ENCODE measurements at places on chromosomes 4 and X.
A peak's percentile ranks its signal among the peaks of the same experiment; 100 is the strongest.

- DNase-seq = no peak
Measured at GRCh38 chr4:173560896-173561295, 30.9 kb upstream of the HAND2 start.

GRCh38 chr4:52015366-52015765, 4.8 kb downstream of the LRRC66 start:
- no peak for DNase-seq

GRCh38 chr4:142741995-142742394, 104.1 kb downstream of the INPP4B start:
- no peak for DNase-seq

DNA sequence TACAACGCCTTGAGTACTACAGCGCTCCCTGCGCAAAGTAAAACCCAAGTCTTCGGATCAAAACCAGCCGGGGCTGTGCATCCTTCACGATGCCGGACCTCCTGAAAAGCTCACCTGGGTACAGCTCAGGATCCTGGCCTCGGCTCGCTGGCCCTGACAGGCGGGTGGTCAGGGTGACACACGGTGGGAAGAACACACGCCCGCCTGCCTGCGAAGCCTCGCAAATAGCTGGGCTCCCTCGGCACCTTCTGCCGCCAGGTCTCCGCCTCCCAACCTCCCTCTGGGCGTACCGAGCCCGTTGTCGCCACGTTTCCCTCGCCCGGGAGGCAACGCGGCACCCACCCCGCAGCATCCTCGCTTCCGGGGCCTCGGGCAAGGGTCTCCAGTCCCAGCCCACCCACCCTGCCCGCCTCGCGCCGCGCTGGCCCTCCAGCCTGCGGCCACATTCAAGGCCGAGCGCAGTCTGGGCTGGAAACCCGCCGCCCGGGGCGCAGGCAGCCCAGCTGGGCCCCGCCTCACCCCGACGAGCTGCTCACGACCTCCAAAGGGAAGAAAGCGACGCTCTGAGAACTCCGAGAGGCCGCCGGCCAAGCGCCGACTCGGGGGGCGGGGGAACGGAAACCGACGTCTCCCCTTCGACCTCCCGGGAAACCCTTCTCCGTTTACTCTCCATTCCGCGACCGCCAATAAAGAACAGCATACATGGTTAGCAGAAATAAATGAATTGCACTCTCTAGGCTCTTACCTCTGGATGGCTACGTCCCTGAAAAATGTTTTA, 511 bp downstream of the PPM1K start:
- peak; percentile 72 for DNase-seq

DNA sequence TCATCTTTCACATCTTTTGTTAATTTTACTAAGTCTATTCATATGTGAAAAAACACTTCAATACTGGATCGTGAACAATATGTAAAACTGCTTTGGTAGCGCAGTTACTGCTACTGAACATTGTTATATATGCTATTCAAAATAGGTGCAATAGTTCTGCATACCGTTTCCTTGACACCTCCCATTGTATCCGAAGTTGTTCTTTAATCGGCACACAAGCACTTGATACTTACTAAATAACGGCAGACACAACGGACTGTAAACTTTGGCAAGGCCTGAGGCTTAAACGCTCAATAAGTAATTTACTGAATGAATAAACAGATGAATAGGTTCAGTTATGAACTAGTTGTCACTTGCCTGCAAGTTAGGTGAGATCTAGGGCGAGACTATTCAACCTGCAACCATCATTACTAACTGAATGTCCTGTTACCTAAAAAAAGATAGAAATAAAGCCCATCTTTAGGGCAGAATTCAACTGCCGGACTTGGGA, 620 bp downstream of the ANAPC10 start:
- no peak for DNase-seq

DNA sequence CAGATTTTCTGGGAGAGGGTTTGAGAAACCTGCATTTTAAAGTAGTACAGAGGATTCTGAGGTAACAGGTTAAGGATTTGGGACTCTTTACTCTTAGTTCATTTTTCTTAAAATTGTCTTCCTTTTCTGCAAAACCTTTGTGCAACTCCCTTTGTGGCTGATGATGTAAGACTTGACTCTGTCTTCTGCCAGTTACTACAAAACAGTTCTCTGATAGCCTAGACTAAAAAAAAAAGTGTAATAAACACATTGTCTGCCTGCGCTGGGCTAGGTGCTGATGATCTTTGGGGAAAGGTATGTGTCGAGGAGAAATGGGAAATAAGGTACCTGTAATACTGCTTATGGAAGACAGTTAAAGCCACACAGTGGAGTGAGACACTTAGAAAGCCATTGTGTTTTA, 28.7 kb downstream of the IL13RA1 start:
- no peak for DNase-seq

- no peak for DNase-seq
Measured at GRCh38 chrX:9019151-9019550, 14.8 kb downstream of the FAM9B start.

- DNase-seq = no peak
Measured at GRCh38 chr4:139985401-139985800, 168.6 kb downstream of the MAML3 start.

DNA sequence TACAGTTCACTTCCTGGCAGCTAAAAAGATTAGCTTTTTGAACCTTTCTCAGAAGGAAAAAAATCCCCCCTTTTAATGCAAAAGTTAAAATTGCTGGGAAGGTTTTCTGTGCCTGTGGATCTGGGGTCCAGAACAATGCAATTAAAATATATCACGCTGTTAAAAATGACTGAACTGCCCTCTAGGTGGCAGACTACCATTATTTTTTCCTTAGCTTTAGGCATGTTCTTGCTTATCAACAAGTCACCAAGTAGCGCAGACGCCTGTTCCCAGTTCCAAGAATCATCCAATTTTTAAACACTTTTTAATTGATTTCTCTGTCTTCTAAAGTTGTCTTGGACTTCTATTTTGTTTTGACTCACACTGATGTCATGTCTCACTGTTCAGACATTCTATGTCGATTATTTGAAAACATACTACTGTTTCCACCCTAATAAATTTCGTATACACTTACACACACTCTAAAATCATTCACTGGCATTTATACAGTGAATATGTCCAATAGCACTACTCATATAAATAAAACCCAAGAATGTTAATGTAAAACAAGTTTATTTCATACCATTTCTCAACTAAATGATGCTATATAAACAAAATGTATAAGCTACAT, 661.6 kb downstream of the RAPGEF2 start:
- peak; percentile 78 for DNase-seq

- DNase-seq = no peak
Measured at GRCh38 chrX:133267621-133268020, 49.5 kb upstream of the TFDP3 start.

GRCh38 chrX:111823128-111823527, 52.9 kb upstream of the TRPC5OS start:
- peak; percentile 34 for DNase-seq

- DNase-seq = no peak
Measured at GRCh38 chrX:152927858-152928760, 30.2 kb downstream of the ZNF185 start.

DNA sequence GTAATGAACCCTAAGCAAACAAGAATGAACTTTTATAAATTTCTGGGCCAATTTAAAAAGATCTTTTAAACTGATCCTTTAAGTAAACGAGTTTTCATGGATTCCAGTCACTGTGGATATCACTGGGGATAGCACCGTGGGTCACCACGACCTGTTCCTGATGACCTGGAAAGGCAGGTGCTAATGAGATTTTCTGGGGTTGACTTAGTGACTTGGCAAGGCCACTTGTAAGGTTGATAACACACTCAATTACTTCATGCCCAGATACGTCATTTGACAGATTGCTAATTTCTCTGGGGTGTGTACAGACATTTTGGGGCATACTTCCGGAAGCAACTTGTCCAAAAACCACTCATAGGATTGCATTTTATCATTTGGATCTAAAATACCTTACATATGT, 24.5 kb downstream of the PDLIM3 start:
- no peak for DNase-seq

GRCh38 chr4:119227690-119228089, 15.2 kb downstream of the USP53 start:
- DNase-seq = no peak

GRCh38 chr4:154189346-154189745, 302.3 kb downstream of the DCHS2 start:
- no peak for DNase-seq

DNA sequence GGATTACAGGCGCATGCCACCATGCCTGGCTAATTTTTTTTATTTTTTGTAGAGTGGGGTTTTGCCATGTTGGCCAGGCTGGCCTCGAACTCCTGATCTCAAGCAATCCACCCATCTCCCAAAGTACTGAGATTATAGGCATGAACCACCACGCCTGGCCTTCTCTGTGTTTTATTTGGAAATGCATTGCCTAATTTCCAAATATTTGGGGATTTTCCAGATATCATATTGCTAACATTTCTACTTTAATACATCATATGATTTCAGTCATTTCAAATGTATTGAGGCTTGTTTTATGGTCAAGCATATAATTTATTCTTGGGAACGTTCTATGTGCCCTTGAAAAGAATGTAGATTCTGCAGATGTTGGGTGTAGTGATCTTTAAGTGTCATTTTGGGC, 38.8 kb downstream of the FGF2 start:
- DNase-seq = no peak

DNA sequence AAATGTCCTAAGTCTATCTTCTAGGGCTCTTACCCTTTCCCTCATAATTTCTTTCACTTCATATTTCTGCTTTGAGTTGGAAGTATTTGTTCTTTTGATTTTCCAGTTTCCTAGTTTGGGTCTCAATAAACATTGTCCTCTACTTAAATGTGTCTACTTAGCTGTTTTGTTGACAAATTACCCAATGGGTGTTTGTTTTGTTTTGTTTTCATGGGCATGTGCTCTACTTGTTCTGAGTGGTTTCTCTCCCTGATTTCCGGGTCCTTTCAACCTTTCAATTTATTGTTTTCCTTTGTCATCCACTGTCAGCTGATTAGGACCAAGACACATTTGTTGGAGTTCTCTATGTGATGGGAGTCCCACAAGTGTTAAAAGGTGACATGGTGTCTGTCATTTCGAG, 1181.4 kb downstream of the RPA4 start:
- no peak for DNase-seq

DNA sequence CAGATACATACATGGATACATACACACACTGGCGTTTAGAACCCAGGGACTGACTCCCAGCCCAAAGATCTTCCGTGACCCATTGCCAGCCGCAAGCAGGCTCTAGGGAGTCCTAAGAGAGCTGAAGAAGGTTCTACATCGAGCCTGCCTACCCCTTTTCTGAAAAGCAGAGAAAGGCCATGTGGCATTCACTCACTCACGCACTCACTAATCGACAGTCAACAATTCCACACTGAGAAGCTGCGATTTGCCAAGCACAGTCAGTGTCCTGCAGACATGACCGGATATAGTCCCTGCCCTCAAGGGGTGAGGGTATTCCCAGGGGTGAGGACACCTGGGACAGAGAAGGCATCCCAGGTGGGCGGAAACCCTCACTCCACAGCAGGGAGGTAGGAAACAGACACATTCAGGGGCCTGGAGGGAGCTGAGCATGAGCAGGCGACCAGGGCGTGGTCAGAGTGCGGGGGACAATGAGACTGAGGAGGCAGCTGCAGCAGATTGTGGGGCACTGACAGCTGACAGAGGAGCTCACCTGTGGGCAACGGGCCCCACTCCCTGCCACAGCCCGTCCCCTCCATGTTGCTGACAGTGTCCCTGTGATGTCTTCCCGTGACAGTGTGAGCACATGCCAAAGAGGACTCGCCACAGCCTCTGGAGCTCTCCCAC, 13.2 kb upstream of the MAN2B2 start:
- no peak for DNase-seq

GRCh38 chrX:12984603-12985319, 9.9 kb downstream of the TMSB4X start:
- DNase-seq = no peak

- no peak for DNase-seq
Measured at GRCh38 chr4:62953752-62954151, 1455.5 kb downstream of the TECRL start.

DNA sequence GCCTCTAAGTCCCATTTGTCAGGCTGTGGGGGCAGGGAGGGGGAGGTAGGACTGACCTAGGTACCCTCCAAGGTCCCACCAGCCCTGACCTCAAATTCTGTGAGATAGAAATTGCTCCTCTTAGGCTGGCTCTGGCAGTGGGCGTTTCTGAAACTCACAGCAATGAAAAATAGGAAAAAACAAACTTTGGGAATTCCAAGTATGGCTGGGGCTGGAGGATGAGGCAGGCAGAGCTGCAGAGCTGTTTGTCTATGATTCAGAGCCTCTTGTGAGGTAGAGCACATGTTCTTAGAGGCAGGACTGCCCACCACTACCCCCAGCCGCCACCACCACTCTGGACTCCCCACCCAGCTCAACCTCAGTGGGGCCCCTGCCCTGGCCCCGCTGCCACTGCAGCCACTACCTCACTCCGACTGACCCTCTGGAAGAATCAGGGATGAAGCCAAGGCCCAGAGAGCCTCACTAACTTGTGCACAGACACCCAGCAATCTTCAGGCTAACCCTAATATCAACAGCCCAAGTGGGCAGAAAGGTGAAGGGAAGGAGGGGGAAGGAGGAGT, 98.2 kb downstream of the PJA1 start:
- no peak for DNase-seq

DNA sequence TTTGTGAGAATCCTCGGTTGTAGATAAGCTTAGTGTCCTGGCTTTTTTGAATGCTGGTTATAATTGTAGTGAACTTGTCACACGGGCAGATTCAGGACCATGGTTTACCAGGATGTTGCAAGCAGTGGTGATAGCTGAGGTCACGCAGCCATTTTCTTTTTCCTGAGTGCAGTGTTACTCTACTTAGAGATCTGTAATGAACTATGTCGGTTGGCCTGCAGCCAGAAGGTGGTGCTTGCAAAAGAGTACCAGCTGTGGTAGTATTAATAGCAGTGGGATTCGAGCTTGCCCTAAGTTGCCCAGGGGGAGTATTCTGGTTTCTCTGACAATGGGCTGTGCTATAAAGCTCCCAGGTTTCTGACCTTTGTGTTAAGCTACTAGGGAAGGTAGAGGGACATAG, 368.9 kb downstream of the SLITRK2 start:
- no peak for DNase-seq

DNA sequence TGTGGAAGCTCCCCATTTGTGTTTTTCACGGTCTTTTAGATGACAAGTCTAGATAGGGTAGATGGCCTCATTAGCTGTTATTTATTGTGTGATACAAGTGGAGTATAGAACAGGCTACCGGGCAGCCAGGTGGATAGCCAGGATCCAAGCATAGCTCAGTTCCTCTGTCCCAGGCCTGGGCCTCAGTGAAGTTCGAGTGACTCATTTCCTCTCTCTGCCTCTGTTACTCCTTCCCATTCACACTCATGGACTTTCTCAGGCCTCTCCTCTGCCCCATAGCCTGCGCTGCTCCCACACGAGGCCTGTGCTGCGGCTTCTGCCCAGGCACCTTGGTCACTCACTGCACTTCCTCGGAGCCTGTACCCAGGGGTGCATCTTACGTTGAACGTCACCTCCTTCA, 54.5 kb downstream of the TENM3 start:
- DNase-seq = no peak

GRCh38 chr4:100461807-100462605, 55.8 kb downstream of the EMCN start:
- no peak for DNase-seq

DNA sequence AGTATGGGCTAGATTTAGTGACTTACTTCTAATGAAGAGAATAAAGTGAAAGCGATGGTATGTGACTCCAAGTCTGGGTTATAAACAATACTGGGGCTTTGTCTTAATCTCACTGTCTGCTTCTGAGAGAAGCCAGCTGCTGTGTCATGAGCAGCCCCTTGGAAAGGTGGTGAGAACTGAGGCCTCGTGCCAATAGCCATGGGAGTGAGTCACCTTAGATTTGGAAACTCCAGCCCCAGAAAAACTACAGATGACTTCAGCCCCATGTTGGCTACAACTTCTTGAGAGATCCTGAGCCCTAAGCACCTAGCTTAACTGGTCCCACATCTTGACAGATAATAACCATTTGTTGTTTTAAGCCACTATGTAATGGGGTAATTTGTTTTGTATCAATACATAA, 77.6 kb downstream of the CWH43 start:
- DNase-seq = no peak
